Right hindlimb (tissue), 1 donor: ENCODE measurements at places on chromosomes 3 and 15.

DNA sequence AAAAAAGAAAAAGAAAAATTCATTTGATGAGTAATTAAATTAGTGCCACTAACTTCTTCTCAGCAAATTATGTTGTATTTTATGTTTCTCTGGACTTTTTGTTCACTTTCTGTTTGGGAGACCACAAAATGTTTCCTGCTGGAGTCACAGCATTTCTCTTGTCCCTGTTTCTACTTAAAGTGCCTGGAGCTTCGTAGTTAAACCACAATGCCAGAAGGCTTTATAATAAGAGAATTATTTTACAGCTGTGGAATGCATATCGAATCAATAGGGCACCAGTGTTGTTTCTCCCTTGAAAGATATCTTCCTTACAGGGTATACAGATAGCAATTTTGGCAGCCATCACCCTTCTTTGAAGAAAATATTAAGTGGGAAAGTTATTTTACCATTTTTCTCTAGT is 3.2 kb downstream of the DTWD1 start:
- DNase-seq: no peak

GRCh38 chr15:59541750-59542149 is 69.8 kb upstream of the GCNT3 start:
- DNase-seq: no peak

DNA sequence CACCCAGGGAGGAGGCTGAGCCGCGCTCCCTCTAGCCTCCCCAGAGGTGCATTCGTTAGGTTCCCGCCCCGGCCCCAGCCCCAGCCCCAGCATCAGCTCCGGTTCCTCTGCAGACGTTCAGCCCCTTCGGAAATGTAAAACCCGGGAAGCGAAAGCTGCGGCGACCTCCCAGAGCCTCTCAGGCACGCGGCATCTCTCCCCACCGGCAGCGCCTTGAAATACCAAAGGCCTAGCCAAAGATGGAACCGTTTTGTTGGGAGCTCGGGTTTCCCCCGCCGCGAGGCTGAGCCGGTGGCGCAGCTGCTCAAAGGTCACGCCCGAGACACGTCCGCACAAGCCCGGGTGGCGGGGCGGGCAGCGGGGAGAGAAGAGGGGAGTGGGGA is 77.8 kb upstream of the HES1 start:
- DNase-seq: peak; percentile 87

- DNase-seq: no peak
Measured at GRCh38 chr3:180004542-180004941, 32.2 kb downstream of the PEX5L start.

DNA sequence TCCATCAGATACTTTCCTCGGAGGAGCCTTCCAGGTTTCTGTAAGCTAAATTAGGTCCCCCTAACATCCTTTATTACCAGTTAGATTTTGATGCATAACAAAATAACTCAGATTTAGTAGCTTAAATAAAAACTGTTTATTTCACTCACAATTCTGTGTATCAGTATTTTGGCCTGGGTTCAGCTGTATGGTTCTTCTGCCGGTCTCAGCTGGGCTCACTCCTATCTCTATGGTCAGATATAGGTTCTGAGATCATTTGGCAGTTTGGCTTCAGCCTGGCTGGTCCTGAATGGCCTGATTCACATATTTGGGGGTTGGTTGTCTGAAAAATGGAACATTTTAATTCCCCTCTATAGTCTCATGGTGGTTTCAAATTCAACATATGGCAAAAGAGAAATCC is 1125.3 kb downstream of the TBL1XR1 start:
- DNase-seq: no peak

- DNase-seq: no peak
Measured at GRCh38 chr15:89593018-89593417, 17.7 kb downstream of the TICRR start.

DNA sequence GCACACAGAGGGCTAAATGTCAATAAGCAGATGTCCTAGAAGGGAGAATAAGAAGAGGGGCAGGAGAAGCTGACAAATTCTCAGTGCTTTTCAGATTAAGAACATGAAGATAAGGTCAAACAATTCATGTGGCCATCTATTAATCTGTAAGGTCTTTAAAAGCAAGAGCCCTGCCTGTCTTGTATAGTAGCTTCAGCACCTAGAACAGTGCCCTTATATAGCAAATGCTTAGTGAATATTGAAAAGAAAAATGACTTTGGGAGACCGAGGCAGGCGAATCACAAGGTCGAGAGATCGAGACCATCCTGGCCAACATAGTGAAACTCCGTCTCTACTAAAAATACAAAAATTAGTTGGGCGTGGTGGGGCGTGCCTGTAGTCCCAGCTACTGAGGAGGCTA is 18.1 kb downstream of the SNTN start:
- DNase-seq: no peak

GRCh38 chr3:178474526-178474925 is 61.7 kb upstream of the KCNMB2 start:
- no peak for DNase-seq

DNA sequence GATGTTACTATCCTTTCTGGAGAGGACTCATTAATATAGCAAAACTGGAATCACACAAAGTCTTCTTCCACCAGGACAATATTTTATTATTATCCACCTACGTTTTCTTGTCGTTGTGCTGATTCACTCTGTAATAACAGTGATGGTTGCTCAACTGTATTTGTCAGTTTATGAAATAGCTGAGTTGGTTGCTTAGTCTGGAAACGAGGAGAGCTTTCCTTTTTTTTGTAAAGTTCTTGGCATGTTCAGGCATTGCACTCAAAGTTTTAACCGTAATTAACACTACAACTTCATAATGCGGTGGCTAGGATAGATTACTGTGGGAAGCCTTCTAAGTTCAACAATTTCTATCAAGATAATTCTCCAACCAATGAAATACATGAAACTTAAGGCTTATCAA is 131.2 kb downstream of the RAP2B start:
- DNase-seq: no peak

DNA sequence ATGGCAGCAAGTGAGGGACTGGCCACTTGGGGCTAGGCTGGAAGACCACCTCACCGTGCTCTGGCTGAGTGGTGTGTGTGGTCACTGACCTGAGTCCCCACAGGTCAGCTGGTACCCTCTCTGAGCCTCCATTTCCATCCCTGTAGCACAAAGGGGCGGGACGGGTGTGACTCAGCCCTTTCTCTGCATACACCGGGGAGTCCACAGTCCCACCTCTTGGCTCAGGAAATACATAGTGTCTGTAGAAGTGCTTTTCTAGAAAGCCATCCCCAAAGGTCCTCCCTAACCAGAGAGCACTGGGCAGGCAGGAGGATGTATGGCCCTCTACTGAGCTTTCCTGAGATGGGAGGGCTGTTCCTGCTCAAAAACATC is 27.2 kb downstream of the WNT7A start:
- no peak for DNase-seq

- peak; percentile 82 for DNase-seq
Measured at GRCh38 chr3:195886181-195887141, 21.9 kb downstream of the TNK2 start.

DNA sequence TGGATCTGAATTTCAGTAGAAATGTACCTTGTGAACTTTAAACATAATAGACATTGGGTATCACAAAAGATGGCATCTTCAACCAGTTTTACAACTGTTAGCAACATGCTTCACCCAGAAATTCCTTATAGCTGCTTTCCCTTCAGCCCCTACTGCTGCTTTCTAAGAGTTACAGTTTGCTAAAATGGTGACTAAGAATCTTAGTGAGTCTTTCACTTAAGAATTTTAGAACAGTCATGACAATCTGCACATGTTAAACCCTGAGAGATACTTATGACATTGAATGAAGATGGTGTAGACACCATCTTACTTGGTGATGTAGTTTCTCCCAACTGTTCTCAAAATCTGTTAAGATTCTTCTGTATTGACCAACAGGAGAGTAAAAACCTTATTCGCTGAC is 129.7 kb upstream of the UBE2E1 start:
- DNase-seq: no peak

DNA sequence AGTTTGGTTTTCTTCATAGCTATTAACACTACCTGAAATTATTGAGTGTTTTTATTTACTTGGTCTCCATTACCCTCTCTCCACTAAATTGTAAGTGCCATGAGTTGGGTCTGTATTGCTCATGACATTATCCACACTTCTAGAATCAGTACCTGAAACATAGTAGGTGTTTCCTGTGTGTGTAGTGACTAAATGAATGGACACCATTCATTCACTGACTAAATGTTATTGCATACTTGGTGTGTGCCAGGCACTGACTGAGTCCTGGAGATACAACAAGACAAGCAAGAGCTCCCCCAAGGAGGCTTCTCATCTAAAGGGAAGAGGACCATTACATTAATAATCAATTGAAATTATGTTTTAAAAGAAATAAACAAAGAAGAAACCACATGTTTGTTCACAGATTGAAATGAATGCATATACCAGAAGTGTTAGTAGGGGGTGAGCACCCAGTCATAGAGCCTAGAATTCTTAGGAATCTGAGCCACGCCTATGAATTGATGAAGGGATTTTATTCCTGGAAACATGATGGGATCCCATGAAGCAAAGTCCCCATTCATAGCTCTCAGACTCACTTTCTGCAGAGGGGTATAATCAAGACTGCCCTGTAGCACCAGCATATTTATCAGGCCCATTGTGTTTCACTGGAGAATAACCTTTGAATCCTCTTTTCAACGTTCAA is 31.7 kb upstream of the ATOSA start:
- no peak for DNase-seq

GRCh38 chr3:151387842-151388241 is 3.3 kb upstream of the P2RY12 start:
- DNase-seq: no peak

GRCh38 chr3:172224560-172225214 is 185.3 kb downstream of the FNDC3B start:
- DNase-seq: no peak

- DNase-seq: no peak
Measured at GRCh38 chr3:16236856-16237393, 27.8 kb downstream of the DPH3 start.

- DNase-seq: no peak
Measured at GRCh38 chr3:62445275-62445674, 71.9 kb upstream of the FEZF2 start.

DNA sequence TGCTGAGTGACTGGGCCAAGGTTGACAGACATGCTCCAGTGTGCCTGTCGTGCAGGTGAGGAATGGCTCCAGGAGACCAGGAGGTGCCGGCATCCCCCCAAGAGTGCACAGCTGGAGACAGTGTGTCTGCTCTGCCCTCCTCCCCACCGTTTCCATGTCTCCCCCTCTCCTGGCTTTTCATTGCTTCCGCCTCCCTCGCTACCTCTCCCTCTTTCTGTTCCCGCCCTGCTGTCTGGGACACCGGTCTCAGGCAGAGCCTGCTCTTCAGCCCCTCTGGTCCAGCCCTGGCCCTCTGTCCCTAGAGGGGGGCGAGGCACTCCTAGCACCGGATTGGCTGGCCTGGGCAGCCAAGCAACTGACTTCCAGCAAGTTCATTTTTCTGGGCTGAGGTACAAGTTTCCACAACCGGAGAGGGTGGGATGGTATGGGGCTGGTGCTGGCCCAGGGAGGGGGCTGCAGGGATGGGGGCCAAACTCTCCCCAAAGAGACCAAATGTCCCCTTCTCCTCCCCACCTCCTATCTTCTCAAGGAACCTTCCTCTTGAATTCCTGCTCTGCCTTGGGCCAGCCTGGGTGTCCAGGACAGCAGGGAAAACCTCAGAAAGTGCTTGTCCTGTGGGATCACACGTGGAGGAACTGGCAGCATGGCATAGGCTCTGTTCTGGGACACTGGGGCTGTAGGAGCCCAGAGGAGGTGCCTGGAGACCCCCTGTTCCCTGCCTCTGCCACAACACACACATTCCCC is 32.6 kb downstream of the PRKCD start:
- peak; percentile 80 for DNase-seq

DNA sequence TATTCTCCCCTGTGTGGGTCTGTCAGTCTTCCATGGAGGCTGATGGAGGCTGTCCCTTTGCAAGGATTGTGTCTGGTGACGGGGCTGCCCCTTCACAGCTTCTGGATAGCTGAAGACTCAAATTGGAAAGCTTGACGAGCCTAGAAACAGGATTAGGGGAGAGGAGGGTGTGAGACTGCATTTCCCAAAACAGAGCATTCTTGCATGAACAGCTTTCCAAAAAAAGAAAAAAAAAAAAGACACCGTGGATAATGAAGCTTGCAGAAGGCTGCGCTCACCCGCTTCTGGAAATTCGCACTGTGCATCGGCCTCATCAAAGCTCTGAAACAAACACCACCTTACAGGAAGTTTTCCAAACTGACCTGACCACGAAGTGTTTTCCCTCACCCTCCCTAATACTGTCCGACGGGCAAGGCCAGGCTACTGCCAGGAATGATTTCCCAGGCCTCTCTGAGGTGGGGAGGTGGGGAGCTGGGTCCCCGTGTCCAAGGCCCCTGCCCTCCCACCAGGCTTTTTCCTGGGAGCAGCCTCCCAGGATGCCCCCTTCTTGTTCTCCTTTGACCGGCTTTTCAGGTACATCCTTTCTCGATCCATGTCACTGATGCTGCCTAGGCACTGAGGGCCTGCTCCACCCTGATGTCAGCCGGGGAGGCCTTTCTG is 24.9 kb upstream of the MUC4 start:
- no peak for DNase-seq

GRCh38 chr3:137219801-137220445 is 262.1 kb downstream of the IL20RB start:
- DNase-seq: no peak

DNA sequence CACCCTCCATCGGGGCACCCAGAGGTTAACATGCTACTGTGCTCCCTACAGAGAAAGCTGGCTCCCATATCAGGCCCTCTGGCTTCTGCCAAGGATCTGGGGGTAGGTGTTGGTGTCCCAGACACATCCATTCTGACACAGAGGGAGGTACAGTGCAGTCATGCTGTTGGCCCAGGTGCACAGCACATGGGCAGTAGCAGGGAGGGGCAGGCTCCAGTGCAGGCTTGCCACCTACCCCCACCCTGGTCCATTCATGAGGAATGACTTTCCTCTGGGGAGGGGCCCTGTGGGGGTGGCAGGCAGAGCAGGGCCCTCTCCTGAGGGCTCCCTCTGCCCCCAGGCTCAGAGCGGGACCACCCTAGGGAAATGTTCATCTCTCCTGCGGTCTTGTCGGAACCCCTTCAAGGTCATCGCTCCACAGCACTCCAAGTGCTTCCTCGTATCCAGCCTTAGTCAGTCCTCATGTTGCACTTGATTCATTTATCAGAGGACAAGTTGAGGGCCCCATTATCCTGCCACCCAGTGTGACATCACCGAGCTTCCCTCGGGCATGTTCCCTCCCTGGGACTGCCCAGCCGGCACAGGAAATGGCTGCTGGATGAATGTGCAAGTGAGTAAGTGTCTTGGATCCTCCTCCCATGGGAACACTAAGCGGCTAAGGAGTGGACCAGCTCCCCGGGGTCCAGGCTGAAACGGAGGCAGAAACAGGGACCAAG is 10.0 kb downstream of the DUSP7 start:
- DNase-seq: no peak

DNA sequence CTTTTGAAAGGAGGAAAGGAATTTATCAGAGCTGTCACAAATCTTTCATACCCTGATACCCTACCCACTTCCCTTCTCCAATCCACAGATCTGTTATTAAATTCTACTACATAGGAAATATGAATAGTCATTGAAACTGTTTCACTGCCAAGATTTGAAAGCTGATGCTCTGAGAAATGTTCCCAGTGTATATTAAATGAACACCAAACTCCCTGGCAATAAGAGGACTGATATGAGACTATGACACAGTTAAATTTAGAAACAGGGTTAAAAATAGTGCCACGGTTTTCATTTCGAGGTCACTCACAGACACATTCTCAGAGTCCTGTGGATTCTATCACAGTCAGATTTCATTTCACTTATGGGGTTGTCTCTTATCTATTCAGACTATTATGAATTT is 27.2 kb upstream of the GBE1 start:
- no peak for DNase-seq

GRCh38 chr3:25427942-25428788 is at the start of gene RARB:
Gene RARB, plus strand, starts transcription at chr3:25428263. Its CDS starts 469 bp downstream, at chr3:25428732.
- DNase-seq: peak; percentile 93
